ENCODE measurements at places on chromosomes 6 and 20. TPM values are rescaled to one million over a fixed set of nuclear protein-coding genes. Genes with fewer than 3 reads are reported as not detected.
A peak's percentile ranks its signal among the peaks of the same experiment; 100 is the strongest.

The SPTLC3 gene
- total RNA-seq = 0.09 TPM

The EDN1 gene
- total RNA-seq = not detected

The ASCC3 gene
- total RNA-seq = 31.4 TPM

The RNF217 gene
- total RNA-seq = 8.4 TPM

The BPIFA1 gene
- not detected for total RNA-seq

The OR2H2 gene
- not detected for total RNA-seq

The CMTR1 gene
- total RNA-seq = 51.0 TPM

The SNAP91 gene
- 8.7 TPM for total RNA-seq

The EMILIN3 gene
- total RNA-seq = 7.5 TPM

DNA sequence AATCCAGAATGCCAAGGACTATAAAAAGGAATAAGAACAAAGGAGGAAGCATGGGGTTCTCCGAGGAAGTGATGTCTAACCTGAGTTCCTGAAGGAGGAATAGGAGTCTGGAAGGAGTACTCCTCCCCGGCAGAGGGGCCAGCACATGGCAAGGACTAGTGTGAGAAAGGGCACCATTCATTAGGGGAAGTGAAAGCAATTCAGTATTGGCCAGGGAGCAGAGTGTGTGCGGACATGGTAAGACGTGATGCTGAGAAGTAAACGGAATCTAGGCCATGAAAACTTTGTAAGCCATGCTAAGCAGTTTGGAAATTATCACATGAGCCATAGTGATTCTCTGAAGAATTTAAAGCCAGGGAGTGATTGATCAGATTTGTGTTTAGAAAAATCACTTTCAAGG lies 218.9 kb upstream of the PRDM1 start:
- no peaks in the 10 kb centered on the region for H3K36me3 ChIP-seq
- H3K27me3 ChIP-seq = peaks cover 23% of the 10 kb centered on the region

DNA sequence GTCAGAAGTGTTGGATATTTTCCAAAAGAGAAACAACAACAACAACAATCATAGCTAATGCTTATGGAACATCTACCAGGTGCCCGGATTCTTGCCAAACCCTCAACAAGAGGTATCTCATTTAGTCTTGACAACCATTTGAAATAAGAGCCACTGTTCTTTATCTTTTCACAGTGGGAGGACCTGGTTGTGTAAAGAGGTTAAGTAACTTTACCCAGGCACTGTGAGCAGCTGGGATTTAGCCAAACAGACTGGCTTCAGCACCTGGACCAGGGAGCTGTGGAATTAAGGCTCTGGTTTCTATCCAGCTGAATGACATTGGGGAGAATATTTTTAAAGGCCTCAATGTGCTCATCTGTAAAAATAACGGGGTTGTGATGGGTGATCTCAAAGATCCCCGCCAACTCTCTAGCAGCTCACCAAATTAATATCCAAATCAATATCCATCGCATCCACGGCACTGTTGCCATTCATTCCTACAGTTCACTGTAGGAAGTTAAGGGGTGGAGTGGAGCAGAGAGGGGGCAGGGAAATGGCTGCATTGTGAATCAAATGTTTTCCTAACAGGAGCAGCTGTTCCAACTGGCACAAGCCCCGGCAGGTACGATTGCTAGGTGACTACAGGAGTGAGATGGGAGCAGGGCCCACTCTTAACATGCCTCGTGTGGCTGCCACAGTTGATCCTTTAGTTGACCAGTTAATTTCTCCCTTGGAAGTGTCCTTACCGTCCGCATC lies 61.8 kb downstream of the GCNT2 start:
- H3K4me3 ChIP-seq = no peak overlapping the region
- peaks cover 37% of the 10 kb centered on the region for H3K4me1 ChIP-seq
- no peak overlapping the region for H3K27ac ChIP-seq
- no peaks in the 10 kb centered on the region for H3K36me3 ChIP-seq
- DNase-seq = no peak
- peaks cover 34% of the 10 kb centered on the region for H3K27me3 ChIP-seq

GRCh38 chr20:49230021-49230420 lies 10.8 kb downstream of the DDX27 start:
- peaks cover 13% of the 10 kb centered on the region for H3K36me3 ChIP-seq
- H3K27me3 ChIP-seq = no peaks in the 10 kb centered on the region
- DNase-seq = no peak
- H3K4me3 ChIP-seq = no peak overlapping the region

DNA sequence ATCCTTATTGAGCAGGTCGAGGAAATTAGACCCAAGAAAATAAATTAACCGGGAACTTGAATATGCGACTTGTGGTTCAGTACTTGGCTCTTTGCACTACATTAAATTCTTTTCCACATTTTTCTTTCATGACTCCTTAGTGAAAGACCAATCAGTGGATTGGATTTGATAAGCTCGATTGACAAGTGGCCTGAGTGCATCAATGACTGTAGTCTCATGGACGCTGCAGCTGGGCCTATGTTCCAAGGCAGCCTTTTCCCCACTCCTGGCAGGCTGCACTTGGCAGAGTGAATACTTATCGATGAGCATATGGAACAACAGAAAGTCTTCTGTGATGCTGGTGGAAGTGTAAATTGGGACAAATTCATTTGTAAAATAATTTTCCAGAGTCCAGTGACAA lies 210.8 kb upstream of the EXOC2 start:
- H3K27ac ChIP-seq = no peak overlapping the region
- peaks cover 6% of the 10 kb centered on the region for H3K4me1 ChIP-seq
- no peaks in the 10 kb centered on the region for H3K36me3 ChIP-seq
- H3K27me3 ChIP-seq = peaks cover 15% of the 10 kb centered on the region

DNA sequence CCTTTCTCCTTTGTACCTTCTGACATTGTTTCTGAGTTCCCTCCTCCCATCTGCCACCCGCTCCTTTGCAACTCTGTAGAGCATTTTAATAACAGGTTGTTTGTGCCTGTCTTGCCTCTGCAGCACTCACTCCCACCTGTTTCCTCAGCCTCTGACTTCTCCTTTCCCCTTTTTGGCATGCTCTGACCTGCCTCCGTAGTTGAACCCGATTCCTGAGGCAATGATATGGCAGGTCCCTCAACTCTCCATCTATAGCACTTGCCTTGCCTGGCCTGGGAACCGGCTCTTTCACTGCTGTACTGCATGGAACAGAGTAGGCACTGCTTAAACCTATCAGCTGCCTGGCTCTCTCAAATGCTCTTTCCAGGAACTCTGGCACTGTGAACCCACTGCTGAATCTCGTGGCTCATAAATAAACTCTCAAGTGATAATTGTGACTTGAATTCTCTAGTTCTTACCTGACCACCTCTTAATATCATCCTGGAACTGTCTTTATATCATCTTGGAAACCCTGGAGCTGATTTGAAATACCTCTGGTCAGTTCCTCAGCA lies 50.3 kb downstream of the UTRN start:
- H3K27ac ChIP-seq = peak overlapping the region; percentile 35
- DNase-seq = no peak
- peaks cover 11% of the 10 kb centered on the region for H3K4me1 ChIP-seq

- peak overlapping the region; percentile 17 for H3K4me3 ChIP-seq
- DNase-seq = peak; percentile 76
- H3K27me3 ChIP-seq = no peaks in the 10 kb centered on the region
- no peaks in the 10 kb centered on the region for H3K36me3 ChIP-seq
- H3K4me1 ChIP-seq = peaks cover 34% of the 10 kb centered on the region
These were observed 21.4 kb upstream of the TRAM2 start for GRCh38 chr6:52598123-52598823.

- H3K36me3 ChIP-seq = peaks cover 7% of the 10 kb centered on the region
- peaks cover 46% of the 10 kb centered on the region for H3K4me1 ChIP-seq
- H3K27ac ChIP-seq = no peak overlapping the region
- peaks cover 18% of the 10 kb centered on the region for H3K27me3 ChIP-seq
These were observed 977 bp downstream of the HMGN4 start for GRCh38 chr6:26539071-26539615.

- H3K4me1 ChIP-seq = no peaks in the 10 kb centered on the region
- no peak overlapping the region for H3K4me3 ChIP-seq
- no peaks in the 10 kb centered on the region for H3K36me3 ChIP-seq
- no peaks in the 10 kb centered on the region for H3K27me3 ChIP-seq
- H3K27ac ChIP-seq = no peak overlapping the region
These were observed 331.5 kb downstream of the SAMD5 start for GRCh38 chr6:147839708-147840610.

- peaks cover 13% of the 10 kb centered on the region for H3K4me1 ChIP-seq
- no peaks in the 10 kb centered on the region for H3K36me3 ChIP-seq
- H3K27me3 ChIP-seq = peaks cover 2% of the 10 kb centered on the region
- no peak overlapping the region for H3K27ac ChIP-seq
These were observed 107.7 kb upstream of the JAG1 start for GRCh38 chr20:10781526-10781925.

DNA sequence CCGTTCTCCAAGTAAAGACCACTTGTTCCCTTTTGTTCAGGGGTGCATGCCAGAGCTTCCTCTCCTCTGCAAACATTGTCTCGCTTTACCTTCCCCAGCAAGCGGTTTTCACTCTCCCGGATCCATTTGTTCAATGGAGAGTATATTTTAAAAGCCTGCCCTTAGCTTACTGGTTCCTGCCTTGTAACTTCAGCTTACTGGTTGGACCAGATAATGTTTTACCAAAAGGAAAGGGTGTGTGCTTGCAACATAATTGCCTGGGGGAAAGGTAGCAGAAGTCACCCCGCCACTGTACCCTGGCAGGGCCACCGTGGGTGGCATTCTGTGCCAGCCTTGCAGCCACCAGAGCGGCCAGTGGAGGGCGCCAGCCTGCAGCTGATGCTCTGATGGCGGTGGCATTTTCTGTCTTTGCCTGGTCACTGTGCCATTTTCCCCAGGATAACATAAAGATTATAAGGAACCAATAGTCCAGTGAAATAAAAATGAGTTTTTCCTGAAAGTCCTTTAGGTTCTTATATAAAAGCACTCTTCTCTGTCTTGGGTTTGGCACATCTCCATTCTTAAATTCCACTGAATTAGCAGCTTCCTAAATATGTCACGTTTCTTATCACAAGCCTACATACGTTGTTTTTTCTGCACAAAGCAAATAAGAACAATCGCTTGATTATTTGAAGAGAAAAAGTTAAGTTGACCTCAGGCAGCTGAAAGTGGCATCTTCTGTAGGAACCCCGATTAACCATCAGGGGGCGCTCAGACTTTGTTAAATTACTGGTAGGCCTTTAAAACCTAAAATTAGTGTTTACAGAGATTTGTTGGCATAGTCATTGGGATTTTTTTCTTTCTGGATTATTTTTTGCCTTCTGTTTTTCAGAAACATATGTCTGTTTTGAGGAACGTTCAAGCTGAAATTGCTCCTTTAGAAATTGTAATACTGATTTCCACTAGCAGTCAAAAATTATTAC lies 67.4 kb upstream of the XRN2 start:
- H3K4me1 ChIP-seq = peaks cover 27% of the 10 kb centered on the region
- peak; percentile 64 for DNase-seq
- peaks cover 15% of the 10 kb centered on the region for H3K27me3 ChIP-seq
- H3K4me3 ChIP-seq = peak overlapping the region; percentile 29
- H3K36me3 ChIP-seq = no peaks in the 10 kb centered on the region

DNA sequence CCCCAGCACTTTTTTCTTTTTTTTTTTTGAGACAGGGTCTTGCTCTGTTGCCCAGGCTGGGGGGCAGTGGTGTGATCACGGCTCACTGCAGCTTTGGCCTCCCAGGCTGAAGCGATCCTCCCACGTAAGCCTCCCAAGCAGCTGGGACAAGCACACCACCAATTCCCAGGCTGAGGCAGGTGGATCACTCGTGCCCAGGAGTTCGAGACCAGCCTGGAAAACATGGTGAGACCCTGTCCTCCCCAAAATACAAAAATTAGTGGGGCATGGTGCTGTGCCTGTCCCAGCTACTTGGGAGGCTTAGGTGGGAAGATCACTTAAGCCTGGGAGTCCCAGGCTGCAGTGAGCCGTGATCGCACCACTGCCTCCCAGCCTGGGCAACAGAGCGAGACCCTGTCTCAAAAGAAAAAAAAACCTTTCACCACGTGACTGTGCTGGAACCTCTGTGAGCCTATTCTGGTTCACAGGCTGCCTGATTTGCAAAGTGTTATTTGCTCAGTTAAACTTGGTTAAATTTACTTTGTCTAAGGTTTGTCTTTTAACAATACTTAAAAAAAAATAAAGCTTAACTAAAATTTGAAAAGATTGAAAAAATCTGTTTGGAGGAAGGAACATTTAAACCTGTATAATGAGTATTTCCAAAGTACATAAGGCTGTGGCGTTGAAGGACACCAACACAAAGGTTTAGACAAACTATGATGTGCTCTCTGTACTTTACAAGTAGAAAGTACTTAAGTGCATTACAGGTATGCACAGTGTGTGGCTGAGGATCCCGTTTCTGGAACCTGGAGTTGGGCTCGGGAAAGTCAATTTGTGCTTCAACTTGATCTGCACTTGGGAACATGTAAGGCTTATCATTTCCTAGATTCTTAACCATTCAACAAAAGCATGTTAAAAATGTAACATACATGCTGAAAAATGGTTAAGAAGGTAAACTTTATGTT lies 55.0 kb downstream of the PPP1R3G start:
- H3K27ac ChIP-seq = no peak overlapping the region
- peaks cover 14% of the 10 kb centered on the region for H3K4me1 ChIP-seq
- DNase-seq = no peak
- H3K4me3 ChIP-seq = no peak overlapping the region

- H3K4me1 ChIP-seq = no peaks in the 10 kb centered on the region
- no peak overlapping the region for H3K4me3 ChIP-seq
- peaks cover 7% of the 10 kb centered on the region for H3K27me3 ChIP-seq
- H3K27ac ChIP-seq = no peak overlapping the region
These were observed 97.8 kb upstream of the HDAC2 start for GRCh38 chr6:114068771-114069170.

- no peak overlapping the region for H3K27ac ChIP-seq
- H3K4me1 ChIP-seq = peaks cover 8% of the 10 kb centered on the region
- H3K27me3 ChIP-seq = no peaks in the 10 kb centered on the region
- H3K4me3 ChIP-seq = no peak overlapping the region
These were observed 252.5 kb upstream of the NOX3 start for GRCh38 chr6:155708100-155708499.

GRCh38 chr20:235891-236290 lies 8.8 kb downstream of the DEFB129 start:
- H3K4me3 ChIP-seq = no peak overlapping the region
- no peak overlapping the region for H3K27ac ChIP-seq
- H3K27me3 ChIP-seq = peaks cover 47% of the 10 kb centered on the region
- no peaks in the 10 kb centered on the region for H3K4me1 ChIP-seq
- no peaks in the 10 kb centered on the region for H3K36me3 ChIP-seq

- H3K27me3 ChIP-seq = no peaks in the 10 kb centered on the region
- no peak for DNase-seq
- H3K4me1 ChIP-seq = peaks cover 28% of the 10 kb centered on the region
- peak overlapping the region; percentile 2 for H3K4me3 ChIP-seq
- peaks cover 11% of the 10 kb centered on the region for H3K36me3 ChIP-seq
These were observed 27.3 kb downstream of the RIN2 start for GRCh38 chr20:19785173-19785982.

DNA sequence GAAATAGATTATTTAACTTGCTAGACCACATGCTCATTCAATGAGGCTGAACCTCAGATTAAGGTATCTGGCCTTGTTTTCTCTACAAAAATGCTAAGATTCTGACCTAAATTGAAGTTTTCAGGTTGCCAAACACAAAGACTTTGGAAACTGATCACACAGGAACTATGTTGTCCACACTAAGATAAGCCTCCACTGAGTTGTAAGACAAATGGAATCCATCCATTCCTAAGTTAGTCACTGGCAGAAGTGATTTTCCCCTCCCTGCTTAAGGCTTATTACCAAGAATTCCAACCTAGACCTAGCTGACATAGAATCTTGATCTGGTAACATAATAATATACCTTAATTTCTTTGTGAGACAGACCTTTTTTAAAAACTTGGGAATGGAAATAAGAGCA lies 608.1 kb downstream of the TENT5A start:
- no peaks in the 10 kb centered on the region for H3K27me3 ChIP-seq
- H3K4me1 ChIP-seq = no peaks in the 10 kb centered on the region
- H3K36me3 ChIP-seq = no peaks in the 10 kb centered on the region
- H3K4me3 ChIP-seq = no peak overlapping the region
- no peak for DNase-seq
